ENCODE measurements at places on chromosomes 5 and 9.

DNA sequence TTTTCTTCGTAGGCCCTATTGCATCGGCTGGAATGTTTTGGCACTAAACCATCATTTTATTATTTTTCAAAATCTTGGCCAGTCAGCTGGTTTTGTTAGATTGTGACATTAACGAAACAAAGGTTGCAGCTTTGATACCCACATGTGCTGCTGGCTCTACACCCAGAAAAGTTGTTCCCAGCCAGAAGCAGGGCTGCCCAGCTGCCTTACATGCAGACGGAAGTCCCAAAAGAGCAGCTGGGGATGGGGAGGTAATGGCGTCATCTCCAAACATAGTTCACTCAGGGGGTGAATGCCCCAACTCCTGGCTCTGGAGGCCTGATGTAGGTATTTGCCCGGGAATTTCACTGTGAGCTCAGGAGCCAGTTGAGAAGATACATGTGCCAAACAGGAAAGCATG is 23.3 kb downstream of the TMEM171 start:
- H3K4me3 ChIP-seq, result no peak overlapping the region
- H3K27me3 ChIP-seq, result no peaks in the 10 kb centered on the region
- H3K36me3 ChIP-seq, result no peaks in the 10 kb centered on the region
- DNase-seq, result no peak
- H3K27ac ChIP-seq, result no peak overlapping the region

GRCh38 chr5:61850696-61851095 is 455.3 kb upstream of the KIF2A start:
- H3K4me1 ChIP-seq, result no peaks in the 10 kb centered on the region
- no peaks in the 10 kb centered on the region for H3K36me3 ChIP-seq
- DNase-seq, result no peak
- no peak overlapping the region for H3K27ac ChIP-seq
- H3K27me3 ChIP-seq, result no peaks in the 10 kb centered on the region
- H3K4me3 ChIP-seq, result no peak overlapping the region

GRCh38 chr5:56494300-56494731 is 261.2 kb upstream of the ANKRD55 start:
- H3K4me1 ChIP-seq, result no peaks in the 10 kb centered on the region
- no peaks in the 10 kb centered on the region for H3K27me3 ChIP-seq
- no peak for DNase-seq

DNA sequence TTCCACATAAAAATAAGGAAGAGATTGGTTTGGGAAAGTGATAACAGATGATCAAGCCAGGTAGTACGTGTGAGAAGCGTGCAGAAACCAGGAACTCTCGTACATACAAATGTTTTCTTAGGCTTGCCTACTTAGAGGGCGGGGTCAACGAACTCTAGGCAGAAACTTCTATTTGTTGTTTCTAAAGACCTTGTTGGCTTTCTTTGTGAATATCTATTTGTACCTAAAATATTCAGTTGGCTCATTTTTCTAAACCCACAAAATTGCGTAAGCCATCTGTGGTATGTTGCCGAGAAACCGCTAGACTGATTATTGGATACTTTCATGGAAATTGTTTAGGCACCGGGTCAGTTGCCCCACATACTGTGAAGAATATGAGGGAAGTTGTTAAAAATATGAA is 458.5 kb downstream of the MAT2B start:
- no peaks in the 10 kb centered on the region for H3K27me3 ChIP-seq
- H3K4me3 ChIP-seq, result no peak overlapping the region
- no peak for DNase-seq
- no peak overlapping the region for H3K27ac ChIP-seq
- no peaks in the 10 kb centered on the region for H3K4me1 ChIP-seq
- no peaks in the 10 kb centered on the region for H3K36me3 ChIP-seq

Measured in body of pancreas (tissue), 4 donors.